ENCODE measurements at places on chromosomes 7 and 10. TPM values are rescaled to one million over a fixed set of nuclear protein-coding genes. Genes with fewer than 3 reads are reported as not detected.
A peak's percentile ranks its signal among the peaks of the same experiment; 100 is the strongest.

DNA sequence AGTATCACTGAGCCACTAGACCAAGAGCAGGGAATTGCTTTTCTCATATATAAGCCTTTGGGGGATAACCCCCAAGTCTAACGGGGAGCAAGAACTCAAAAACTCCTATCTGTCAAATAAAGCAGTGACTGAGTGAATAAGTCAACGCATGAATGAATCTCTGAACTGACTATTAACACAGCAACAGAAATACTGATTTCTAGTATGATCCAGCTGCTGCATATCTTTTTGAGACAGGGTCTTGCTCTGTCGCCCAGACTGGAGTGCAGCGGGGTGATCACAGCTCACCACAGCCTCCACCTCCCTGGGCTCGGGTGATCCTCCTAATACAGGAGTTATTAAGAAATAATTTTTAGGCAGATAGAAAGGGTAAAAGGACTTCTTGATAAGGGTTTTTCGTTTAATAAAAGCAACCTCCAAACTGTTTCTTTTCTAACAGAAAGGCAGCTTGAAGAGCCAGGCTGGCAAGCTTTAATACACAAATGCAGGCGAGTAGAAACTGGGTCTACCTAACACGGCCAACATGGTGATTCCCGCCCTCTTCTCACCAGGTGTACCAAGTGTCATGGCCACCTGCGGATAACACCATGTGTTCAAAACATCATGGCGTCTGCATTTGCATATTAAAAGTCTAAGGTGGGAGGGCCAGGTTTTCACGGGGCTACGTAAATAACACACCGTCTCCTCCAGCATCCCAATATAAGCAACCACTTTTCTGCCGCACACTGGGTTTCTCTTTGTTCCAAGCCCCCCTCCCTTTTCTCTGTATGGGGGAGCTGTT lies 631.9 kb downstream of the PARD3 start:
- DNase-seq = no peak

Gene RAB19
- polyA plus RNA-seq = not detected

GRCh38 chr7:130878785-130879184 lies 144.8 kb upstream of the KLF14 start:
- DNase-seq = no peak

Gene CALN1
- not detected for polyA plus RNA-seq

Gene CTAGE6
- polyA plus RNA-seq = not detected

GRCh38 chr7:107396990-107397389 lies 72.9 kb upstream of the GPR22 start:
- no peak for DNase-seq

GRCh38 chr10:50511492-50512213 lies 112.1 kb downstream of the SGMS1 start:
- no peak for DNase-seq

Gene PIK3AP1
- 59.8 TPM for polyA plus RNA-seq

DNA sequence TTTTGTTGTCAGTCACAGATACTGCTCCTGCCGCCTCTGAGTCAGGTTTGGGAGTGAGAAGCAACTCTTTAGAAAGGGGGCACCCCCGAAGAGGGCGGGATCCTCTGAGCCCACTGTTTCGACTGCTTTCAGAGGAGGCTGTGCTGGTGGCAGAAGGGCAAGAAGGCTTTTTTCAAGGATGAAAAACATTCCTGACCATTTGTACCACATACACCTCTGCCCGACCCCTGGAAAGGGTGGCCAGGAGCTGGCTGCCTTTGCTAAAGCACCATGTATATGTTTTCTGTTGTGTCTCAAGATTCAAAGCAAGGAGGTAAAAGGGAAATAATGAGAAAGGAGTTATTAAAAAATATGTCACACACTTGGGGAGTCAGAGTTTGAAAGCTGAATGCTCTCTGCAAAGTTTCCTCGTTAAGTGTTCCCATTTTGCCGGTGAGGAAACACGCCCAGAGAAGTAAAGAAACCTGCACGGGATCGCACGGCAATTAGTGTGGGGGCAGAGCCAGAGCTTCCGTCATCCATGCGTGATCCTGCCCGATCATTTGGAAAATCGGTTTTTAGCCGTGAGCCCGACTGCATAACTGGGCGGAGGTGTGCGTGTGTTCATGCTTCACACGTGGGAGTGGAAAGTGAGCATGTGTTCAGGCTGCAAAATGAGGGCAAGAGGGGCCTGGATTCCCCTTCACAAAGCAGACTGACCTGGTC lies 163.2 kb downstream of the ADAM12 start:
- DNase-seq = no peak

DNA sequence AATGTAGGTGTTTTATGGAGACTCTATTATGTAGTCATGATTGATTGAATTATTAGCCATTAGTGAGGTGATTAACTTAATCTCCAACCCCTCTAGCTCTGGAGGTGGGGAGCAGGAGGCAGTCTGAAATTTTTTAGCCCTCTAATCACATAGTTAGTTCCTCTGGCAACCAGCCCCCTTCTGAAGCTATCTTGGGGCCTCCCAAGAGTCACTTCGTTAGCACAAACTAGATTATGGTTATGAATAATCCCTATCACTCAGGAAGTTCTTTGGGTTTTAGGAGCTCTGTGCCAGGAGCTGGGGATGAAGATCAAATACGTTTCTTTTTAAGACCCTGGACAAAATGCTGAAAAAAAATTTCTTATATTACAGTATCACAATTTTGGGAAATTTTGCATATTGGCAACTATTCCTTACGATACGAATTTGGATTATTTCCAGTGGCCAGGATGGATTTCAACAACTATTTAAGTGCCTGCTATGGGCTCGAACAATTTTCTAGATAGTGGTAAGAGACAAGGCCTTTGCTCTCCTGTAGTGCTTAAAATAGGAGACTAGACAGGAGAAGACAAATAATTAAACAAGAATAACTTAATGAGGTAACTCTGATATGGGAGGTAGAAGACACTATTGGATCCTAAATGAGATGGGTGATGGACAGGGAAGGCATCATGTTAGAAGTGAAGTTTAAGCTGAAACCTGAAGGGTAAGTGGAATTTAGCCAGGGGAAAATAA lies 52.9 kb downstream of the BTAF1 start:
- no peak for DNase-seq

- peak; percentile 81 for DNase-seq
Measured at GRCh38 chr10:6320320-6321010, 117.7 kb downstream of the PFKFB3 start.

DNA sequence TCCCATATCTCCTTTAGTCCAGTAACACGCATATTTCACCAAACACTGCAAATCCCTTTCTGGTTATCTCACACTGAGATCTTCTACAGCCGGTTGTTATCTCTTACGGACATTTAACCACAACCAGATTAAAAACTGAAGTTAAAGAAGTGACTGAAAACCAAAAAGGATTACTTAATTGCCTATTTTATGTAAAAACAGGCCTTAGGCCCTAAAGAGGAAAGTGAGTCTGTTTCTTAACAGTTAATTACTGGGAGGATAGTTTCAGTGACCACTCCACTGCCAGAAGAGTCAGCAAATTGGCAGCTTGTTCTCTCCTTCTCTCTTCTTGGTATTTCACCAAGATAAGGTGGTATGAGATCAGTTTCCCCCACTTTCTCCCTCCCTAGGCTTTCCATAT lies 161.9 kb upstream of the MEOX2 start:
- no peak for DNase-seq

GRCh38 chr10:91077549-91078071 lies 142.9 kb upstream of the PCGF5 start:
- peak; percentile 77 for DNase-seq

- DNase-seq = no peak
Measured at GRCh38 chr7:44491229-44491628, 771 bp upstream of the NUDCD3 start.

- DNase-seq = peak; percentile 96
Measured at GRCh38 chr10:79250259-79250658, 97.0 kb upstream of the PPIF start.

- no peak for DNase-seq
Measured at GRCh38 chr7:129146237-129146979, 1.9 kb downstream of the TSPAN33 start.

- DNase-seq = no peak
Measured at GRCh38 chr10:102341038-102341688, 54.3 kb upstream of the NFKB2 start.

DNA sequence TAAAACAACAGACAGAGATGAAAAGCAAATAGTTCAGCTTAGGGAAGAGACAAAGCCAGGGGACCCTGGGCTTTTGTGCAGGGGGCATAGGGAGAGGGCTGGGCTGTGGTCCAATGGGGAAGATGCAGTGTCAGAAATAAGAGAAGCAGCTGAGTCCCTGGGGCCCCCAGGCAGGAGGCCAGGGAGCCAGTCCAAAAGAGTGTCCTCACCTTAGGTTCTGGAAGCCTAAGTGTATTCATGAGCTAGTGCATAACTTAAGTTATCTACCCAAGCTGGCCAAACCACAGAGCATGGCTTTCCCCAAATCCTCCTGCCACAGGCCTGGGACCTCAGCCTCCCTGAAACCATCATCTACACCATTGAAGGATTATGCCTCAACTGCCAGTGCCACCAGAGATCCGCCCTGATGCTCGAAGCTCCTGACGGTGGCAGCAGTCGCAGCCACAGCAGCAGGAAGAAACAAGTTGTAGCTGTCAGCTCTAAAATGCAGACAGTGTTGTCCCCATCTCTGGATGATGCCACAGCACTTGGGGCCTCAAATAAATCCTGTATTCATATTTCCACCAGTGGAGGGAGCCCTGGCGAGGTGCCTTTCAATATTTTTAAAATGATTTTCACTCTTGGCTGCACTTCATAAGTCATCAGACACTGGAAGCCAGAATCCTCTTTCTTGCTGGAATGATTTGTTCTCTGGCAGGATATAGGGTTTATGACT lies 574.6 kb downstream of the GRID1 start:
- DNase-seq = no peak

Gene LEP
- polyA plus RNA-seq = 0.13 TPM

DNA sequence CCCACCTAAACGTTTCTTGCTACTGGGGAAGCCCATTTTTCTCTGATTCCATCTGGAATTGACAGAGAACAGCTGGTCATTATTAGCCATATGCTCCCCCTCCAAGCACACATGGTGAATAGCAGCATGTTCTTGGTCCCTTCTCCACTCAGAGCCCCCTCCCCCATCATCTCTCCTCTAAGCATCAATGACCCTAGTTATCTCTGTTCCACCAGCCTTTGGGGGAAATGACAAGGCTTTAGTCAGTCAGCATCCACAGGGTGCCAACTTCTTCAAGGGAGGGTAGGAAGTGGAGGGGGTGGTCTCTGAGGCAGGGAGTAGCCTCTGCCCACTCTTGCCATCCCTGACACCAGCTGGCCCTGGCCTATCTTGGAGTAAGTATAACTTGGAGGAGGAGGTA lies 163.1 kb downstream of the UBE2H start:
- DNase-seq = no peak

Gene ACTL6B
- not detected for polyA plus RNA-seq

DNA sequence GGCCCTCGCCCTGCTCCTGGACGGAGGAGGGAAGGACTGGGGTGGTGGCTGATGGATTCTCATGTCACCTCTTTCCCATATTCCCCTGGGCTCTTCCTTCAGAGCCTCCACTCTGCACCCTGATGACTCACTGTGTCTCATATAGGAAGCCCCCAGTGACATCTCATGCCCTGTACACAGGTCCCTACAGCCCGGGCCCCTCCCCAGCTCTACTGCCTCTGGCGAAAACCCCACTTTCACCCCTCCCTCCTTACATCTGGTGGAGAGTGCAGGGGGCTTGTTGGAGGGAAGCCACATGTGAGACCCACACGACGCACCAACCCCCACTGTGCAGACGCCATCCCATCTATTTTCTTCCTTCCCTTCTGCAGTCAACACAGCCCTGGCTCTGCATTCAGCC lies 72.8 kb upstream of the ZNF479 start:
- DNase-seq = peak; percentile 24

Gene GSDME
- 6.0 TPM for polyA plus RNA-seq

DNA sequence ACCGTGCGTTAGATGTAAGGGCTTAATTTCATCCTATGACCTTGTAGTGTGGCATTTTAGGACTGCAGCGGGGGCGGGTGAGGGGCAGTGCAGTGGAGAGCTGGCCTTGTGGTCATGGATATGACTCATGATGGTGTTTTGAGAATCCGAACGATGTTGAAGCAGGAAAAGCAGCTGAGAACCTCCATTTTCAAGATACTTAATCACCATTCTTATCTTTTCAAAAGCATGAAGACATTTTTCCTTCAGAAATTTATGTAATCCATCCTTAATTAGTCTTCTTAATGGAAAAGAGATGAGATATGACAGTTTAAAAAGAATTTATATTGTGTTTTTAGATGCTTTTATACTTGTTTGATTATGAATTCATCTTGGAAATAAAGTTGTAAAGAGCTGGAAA lies 9.6 kb downstream of the ATP5F1C start:
- no peak for DNase-seq

Gene CPN1
- polyA plus RNA-seq = not detected

Gene ANKRD2
- 0.52 TPM for polyA plus RNA-seq

GRCh38 chr10:110358869-110359629 lies 54.3 kb upstream of the SMNDC1 start:
- no peak for DNase-seq

- no peak for DNase-seq
Measured at GRCh38 chr7:82345886-82346285, 97.7 kb downstream of the CACNA2D1 start.

GRCh38 chr10:48803801-48804584 lies 119.3 kb downstream of the WDFY4 start:
- DNase-seq = no peak

GRCh38 chr10:75433216-75433615 lies 1.8 kb downstream of the LRMDA start:
- no peak for DNase-seq

DNA sequence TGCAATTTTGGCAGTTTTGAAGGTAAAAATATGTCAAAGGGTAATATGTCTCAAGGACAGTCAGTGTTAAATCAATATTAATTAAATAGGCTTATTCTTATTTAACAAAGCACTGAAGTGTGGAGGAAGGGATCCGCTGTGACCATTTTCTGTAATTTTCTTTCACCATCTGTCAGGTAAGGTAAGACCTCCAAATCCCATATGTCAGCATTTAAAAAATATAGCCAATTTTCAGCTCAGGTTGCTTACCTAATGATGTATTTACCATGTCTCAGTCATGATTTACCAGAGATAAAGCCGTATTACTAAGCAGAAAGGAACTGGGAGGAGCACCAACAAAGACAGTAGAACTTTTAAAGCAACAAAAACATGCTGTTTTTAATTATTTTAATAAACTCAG lies 683.9 kb downstream of the CCSER2 start:
- DNase-seq = no peak

DNA sequence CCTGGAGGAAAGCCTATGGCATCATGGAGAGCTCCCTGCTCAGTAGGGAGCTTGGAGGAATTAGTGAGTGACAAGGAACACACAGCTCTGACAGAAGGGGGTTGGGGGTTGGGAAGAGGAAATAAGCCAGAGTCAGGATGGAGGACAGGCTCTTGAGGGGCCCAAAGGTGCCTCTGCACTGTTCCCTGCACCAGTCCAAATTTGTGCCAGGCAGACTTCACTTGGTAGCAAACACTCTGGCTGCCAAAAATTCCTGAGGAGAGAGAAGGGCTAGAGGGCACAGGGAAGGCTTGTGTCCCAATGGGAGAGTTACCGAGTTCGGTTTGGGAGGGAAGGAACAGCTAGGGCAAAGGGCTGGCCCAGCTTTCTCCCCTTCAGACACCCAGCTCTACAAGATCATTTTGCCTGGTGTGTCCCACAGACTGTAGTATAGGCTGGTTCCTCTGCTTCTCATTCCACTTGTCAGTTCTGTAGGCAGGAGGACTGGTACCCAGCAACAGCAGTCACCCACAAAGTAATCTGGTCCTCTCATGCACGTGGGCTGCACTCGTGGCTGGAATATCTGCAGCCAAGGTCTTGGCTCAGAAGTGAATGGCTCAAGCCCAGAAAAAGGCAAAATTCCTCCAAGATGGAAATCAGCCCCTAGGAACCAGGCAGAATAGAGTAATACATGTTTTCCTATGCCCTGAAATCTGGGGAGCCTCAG lies 8.0 kb upstream of the KCNIP2 start:
- DNase-seq = no peak

Gene SPDYE5
- not detected for polyA plus RNA-seq
